ENCODE measurements at places on chromosomes 16 and 17.

GRCh38 chr17:18184143-18185031, 759 bp downstream of the ALKBH5 start:
- peak; percentile 66 for DNase-seq

GRCh38 chr16:67199011-67199807, at the start of gene ELMO3:
Gene ELMO3 (plus strand): TSS chr16:67199131. CDS start chr16:67199327, 196 bp downstream.
- DNase-seq = no peak

GRCh38 chr17:55524440-55525220, 13.4 kb upstream of the SMIM36 start:
- DNase-seq = no peak

DNA sequence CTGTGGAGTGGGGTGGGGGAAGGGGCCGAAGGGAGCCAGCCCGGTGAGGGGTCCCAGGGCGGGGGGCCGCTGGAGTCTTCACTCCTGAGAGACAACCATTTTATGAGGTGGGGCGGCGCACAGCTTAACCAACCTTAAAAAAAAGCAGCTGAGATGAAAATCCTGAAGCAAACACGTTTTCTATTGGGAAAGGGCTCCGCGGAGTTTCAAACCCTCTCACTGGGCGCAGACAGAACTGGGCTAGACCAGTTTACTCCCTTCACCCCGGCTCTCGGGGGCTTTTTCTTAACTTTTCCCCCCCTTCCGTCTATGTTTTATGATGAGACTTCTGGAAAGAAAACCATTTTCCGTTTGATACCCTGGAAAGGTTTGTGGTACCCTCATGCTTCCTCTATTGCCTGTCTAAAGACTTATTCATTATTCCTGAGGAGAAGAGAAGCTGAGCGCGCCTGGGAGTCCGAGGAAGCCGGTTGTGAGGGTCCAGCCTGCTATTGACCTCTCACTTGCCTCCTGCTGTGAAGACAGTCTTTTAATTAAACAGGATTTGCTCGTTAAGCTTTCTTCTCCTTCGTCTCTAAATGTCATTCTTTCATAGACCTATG, 482 bp upstream of the SSH2 start:
- peak; percentile 39 for DNase-seq

GRCh38 chr16:76976101-76976500, 214.9 kb upstream of the MON1B start:
- no peak for DNase-seq

GRCh38 chr16:476039-476438, 50.6 kb downstream of the RAB11FIP3 start:
- DNase-seq = no peak

GRCh38 chr17:34769049-34769448, 189.7 kb downstream of the TMEM132E start:
- no peak for DNase-seq

GRCh38 chr16:65908568-65908967, 457.9 kb upstream of the CDH5 start:
- DNase-seq = no peak

DNA sequence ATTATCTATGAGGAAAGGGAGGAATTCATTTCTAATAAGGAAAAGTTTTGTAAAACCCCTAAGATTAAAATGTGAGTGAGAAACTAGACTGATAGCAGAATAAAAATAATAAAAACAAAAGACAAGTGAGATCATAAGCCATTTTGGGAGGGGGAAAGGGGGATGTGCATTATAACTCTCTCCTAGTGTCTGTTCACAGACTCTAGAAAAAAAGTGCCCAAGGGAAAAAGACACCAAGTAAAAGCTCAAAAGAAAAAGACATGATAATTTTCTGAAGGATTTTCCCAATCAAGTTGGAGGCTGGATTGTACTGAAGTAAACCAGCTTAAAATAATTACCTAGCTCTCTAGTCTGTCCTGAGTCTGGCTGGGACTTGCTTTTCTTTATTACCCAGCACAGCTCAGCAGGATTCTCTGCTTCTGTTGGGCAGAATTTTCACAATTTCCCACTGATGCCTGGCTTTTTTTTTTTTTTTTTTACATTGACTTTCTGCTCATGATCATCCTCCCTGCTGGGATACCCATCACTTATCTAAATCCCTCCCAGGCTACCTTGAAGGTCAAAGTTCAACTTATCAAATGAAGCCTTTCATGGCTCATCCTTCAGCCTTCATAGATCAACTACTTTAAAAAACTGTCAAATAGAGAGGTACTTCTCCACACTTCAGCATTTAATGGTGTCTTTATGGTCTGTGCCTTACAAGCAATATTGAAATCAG, 124.2 kb upstream of the KCNJ16 start:
- DNase-seq = no peak

- DNase-seq = peak; percentile 80
Observed at GRCh38 chr17:74521701-74522201, 9.5 kb downstream of the CD300LB start.
